Left lobe of liver (tissue), 2 donors: ENCODE measurements at places on chromosomes 6 and 20. TPM values are rescaled to one million over a fixed set of nuclear protein-coding genes. Genes with fewer than 3 reads are reported as not detected.

- DNase-seq, result no peak
Observed at GRCh38 chr20:10898552-10898951, 224.8 kb upstream of the JAG1 start.

DNA sequence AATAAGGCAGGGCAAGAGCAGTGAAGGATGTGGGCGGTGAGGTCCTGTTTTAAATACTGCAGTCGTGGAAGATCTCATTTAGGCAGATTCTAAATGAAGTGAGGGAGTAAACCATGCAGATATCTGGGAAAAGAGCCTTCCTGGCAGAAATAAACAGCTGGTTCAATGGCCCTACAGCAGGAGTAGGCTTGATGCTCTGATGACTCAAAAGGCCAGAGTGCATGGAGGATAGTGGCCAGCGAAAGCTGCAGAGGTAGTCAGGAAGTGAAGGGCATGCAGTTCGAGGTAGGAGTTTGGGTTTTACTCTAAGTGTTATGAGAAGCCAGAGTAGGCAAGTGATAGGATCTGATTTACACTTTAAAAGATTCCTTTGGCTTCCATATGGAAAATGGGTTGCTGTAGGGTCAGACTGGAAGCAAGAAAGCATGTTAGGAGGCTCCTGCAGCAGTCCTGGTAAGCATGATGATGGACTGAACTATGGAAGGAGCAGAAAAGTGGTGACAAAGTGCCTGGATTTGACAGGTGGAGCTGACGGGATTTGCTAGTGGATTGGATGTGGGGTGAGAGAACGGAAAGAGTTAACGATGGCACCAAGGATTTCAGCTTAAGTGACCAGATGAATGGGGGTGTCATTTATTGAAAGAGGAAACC lies 150.0 kb downstream of the GJA10 start:
- DNase-seq, result no peak

DNA sequence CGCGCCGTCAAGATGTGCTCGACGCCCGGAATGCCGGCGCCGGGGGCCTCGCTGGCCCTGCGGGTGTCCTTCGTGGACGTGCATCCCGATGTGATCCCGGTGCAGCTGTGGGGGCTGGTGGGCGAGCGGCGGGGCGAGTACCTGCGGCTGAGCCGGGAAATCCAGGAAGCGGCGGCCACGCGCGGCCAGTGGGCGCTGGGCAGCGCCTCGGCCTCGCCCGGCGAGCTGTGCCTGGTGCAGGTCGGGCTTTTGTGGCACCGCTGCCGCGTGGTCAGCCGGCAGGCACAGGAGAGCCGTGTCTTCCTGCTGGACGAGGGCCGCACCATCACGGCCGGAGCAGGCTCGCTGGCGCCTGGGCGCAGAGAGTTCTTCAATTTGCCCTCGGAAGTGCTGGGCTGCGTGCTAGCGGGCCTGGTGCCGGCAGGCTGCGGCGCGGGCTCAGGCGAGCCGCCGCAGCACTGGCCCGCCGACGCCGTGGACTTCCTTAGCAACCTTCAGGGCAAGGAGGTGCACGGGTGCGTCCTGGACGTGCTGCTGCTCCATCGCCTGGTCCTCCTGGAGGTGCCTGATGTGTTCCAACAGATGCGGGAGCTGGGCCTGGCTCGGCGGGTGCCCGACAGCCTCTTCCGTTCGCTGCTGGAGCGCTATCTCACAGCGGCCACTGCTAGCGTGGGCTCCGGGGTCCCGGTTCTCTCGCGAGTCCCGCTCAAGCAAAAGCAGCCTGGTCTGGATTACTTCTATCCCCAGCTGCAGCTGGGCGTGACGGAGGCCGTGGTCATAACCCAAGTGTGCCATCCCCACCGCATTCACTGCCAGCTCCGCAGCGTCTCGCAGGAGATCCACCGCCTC lies 656 bp downstream of the TDRD6 start:
- DNase-seq, result no peak

DNA sequence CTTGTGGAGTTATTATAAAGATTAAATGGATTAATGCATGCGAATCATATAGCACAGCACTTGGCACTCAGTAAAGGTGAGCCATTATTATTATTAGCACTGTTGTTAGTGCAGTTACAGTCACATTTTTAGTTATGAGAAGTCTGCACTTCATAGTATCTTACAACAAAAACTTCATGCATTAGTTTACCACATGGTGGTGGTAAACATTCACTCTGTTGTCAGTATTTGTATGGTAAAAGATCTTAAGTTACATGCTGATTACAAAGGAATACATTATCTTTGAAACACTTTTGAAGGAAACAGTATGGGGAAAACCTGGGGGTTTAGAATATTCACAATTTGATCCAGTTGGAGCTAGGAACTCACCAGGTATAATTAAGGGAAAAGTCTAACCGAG lies 20.8 kb downstream of the TMEM14A start:
- DNase-seq, result no peak

DNA sequence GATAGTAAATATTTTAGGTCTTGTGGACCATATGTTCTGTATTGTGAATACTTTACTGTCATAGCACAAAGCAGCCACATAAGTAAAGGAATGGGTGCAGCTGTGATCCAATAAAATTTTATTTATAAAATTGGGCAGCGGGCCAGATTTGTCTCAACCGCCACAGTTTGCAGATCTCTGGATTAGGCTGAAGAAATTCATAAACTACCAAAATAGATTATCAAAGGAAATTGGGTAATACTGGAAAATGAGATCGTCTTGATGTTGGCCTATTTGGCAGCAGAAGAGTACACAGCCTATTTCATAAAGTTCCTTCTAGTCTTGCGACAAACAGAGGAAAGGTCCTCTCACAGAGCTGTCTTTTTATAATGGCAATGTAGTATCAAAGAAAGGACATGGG lies 69.8 kb downstream of the DZANK1 start:
- DNase-seq, result no peak

GRCh38 chr20:58407966-58408557 lies 19.0 kb downstream of the VAPB start:
- DNase-seq, result no peak

- no peak for DNase-seq
Observed at GRCh38 chr6:118771253-118771652, 119.9 kb upstream of the CEP85L start.

The NKAPL gene
- 0.45 TPM for total RNA-seq

GRCh38 chr6:162581988-162582780 lies 145.4 kb downstream of the PRKN start:
- no peak for DNase-seq

DNA sequence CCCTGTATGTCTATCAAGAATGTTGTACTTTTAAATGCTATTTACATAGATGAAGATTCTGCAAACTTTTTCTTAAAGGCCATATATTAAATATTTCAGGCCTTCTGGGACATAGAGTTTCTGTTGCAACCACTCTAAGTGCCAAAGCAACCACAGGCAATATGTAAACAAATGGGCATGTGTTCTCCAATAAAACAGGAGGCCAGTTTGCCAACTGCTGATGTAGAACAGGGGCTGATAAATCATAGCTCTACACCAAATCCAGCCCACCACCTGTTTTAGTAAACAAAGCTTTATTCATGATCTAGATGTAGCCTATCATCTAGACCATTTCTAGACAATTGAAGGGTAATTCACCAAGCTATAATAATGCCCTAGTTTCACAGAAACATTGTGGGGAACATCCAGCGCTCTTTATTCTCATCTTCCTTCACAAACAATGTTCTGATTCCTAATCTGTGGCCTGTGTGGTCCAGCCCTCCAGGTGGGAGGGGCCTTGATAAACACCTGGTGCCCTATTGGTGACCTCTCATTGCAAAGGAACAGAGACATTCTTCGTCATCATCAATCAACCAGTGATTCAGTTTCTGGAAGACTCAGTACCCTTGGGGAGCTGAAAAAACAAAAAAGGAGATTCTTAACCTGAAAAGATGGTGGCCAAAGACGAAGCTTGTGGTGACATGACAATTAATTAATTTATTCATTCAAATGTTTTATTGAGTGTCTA lies 80.2 kb downstream of the PREP start:
- no peak for DNase-seq

- DNase-seq, result no peak
Observed at GRCh38 chr6:33029328-33030184, 20.2 kb upstream of the HLA-DOA start.

The CDH22 gene
- 0.08 TPM for total RNA-seq

DNA sequence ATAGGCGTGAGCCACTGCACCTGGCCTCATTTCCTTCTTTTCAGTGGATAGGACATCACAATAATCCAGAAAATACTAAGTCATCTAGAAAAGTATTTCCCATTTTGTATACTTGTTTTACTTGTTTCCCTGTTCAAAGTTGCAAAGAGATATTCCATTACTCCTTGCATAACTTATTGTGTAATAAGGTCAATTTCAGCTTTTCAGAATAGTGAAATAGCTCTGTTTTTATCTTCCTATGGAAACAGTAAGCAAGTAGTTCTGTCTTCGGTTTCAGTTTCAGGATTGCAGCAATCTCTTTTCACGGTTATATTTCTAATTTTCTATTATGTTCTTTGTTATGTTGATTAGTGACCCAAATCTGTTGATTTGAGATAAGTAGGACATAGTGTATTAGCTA lies 6.0 kb downstream of the STX11 start:
- no peak for DNase-seq

GRCh38 chr6:95636552-95637431 lies 59.5 kb downstream of the MANEA start:
- DNase-seq, result no peak

- no peak for DNase-seq
Observed at GRCh38 chr6:147135211-147135681, 69.0 kb upstream of the STXBP5 start.

DNA sequence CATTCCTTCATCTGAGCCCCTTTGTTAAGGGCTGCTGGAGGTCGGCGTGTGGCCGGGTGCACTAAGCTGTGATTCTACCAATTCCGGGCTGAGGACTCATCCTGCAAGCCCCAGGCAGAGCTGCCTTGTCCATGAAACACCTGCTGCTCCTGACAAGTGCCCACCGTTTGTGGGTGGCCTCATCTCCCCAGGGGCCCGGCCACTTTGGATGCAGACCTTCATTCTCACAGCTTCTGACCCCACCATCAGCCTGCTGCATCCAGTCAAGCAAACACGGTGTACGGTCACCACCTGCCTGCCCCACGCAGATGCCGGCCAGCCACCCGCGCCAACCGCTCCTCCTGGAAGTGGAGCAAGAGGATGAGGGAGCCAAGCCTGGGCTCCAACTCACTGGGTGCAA lies 382.7 kb downstream of the THBS2 start:
- DNase-seq, result no peak

- DNase-seq, result no peak
Observed at GRCh38 chr6:30885481-30885998, 1.2 kb downstream of the DDR1 start.

GRCh38 chr6:170159022-170159965 lies 131.6 kb downstream of the DLL1 start:
- no peak for DNase-seq

The KCNB1 gene
- 6.5 TPM for total RNA-seq

- no peak for DNase-seq
Observed at GRCh38 chr20:47600967-47601547, 99.4 kb downstream of the NCOA3 start.

DNA sequence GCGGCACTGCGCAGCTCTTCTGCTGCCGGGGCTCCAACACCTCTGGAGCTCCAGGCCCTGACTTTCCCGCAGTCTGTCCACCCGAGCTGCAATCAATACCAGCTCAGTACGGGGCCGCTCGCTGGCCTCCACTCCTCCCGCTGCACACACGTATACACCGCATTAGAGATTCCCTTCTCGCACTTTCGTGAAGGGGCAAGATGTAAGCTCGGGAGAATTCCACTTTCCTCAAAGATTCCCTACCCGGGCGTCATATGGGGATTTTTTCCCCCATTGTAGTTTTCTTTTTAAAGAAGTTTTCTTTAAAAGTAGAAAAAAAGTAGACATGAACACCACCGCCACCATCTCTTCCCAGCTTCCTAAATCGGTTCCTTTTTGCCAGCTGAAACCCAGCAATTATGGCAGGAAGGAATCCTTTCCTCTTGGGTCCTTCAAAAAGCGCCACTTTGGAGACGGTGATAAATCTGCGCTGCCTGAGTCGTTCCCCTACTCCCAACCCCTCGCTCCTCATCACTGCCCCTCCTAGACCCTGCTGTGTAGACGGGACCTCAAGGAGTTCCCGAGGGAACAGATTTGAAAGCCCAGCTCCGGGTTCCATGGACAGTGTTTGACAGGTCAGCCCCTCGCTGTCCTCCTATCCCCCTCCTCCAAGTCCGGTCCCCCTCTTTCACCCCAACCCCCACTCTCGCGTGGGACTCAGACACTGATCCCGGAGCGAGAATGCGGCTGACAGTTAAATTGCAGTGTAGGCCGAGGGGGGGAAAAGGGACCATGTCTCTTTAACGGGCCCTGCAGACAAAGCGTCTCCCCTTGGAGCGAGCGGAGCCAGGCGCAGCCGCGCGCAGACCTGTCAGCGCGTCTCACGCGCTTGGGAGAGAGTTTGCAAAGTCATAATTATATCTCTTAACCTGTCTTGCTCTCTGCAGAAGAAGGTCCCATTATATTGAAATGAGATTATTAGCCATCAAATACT lies 39.5 kb downstream of the NCR2 start:
- no peak for DNase-seq

The SLC13A3 gene
- total RNA-seq, result 7.1 TPM

- DNase-seq, result no peak
Observed at GRCh38 chr6:5261545-5262109, 314 bp downstream of the FARS2 start.

DNA sequence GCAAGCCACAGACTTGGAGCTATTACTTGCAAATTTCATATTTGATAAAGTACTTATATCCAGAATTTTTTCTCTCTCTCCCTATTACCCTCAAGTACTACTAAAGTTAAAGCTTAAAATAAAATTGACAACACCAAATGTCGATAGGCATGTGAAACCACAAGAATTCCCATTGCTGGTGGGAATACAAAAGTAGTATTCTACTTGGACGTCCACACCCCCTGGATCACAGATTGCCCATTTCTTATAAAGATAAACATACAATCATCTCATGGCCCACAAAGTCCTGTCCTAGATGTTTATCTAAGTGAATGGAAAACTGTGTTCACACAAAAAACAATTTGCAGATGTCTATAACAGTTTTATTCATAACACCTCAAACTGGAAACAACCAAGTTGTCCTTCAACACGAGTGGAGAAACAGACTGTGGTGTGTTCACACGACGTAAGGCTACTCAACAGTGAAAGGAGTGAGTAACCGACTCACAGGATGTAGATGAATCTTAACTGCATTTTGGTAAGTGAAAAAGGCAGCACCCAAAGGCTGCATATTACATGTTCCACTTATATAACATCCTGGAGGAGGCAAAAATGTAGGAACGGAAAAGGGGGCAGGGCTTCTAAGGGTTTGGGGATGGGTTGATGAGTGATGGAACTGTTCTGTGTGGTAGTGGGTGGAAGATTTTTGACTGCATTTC lies 297.4 kb downstream of the THBS2 start:
- DNase-seq, result no peak

- no peak for DNase-seq
Observed at GRCh38 chr6:55913228-55914195, 38.1 kb upstream of the BMP5 start.

The PRKN gene
- total RNA-seq, result 1.2 TPM

The CST2 gene
- total RNA-seq, result not detected

The WFDC2 gene
- 3.7 TPM for total RNA-seq

GRCh38 chr6:14328163-14328562 lies 210.6 kb downstream of the CD83 start:
- DNase-seq, result no peak

The ARMC2 gene
- 1.1 TPM for total RNA-seq

GRCh38 chr20:58906894-58907293 lies 54.4 kb downstream of the GNAS start:
- no peak for DNase-seq
